ENCODE measurements at places on chromosomes 13 and 19. TPM values are rescaled to one million over a fixed set of nuclear protein-coding genes. Genes with fewer than 3 reads are reported as not detected.

TNNI3 gene
- 0.42 TPM for total RNA-seq

ZNF792 gene
- 8.0 TPM for total RNA-seq

SLC6A16 gene
- total RNA-seq = 0.05 TPM

NKG7 gene
- total RNA-seq = not detected

TMEM38A gene
- total RNA-seq = 3.5 TPM

FPR3 gene
- total RNA-seq = 0.10 TPM

Measured in M059J (cell line).